ENCODE measurements at places on chromosomes 1 and 21.

DNA sequence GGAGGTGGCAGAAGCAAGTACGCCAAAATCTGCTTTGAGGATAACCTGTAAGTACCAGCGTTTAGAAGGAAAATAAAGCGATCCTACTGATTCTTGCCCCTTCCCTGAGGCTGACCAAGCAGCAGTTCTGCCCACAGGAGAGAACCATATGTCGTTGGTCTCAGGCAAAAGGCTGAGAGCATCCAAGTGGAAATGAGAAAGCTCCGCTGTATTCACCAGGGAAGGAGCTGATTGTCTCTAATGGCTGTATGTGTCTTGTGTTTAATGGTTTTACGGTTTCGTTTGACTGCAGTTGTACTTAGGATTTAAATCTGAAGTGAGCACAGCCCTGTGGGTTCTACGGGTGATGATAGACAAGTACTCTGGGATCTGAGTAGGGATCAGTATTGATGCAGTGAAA is 21.9 kb downstream of the FAM3B start:
- DNase-seq = no peak

GRCh38 chr1:246274186-246274585 is 232.9 kb downstream of the SMYD3 start:
- no peak for DNase-seq

DNA sequence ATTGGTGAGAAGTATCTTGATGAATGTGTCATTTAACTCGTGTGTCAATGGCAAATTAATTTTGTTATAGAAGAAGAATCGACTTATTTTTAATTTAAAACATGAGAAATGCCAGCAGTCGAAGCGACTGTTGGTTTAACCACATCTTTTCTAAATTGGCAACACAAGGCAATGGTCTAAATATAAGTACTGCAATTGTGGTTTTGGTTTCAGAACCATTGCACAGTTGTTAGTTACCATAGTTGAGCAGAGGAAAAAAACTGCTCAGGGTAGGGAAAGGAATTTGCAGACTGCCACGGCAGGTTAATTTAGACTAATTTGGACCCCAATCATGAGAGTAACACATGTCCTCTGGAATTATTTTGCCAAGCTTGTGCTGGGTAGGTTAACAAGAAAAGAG is 185.6 kb upstream of the RUNX1 start:
- DNase-seq = no peak

- no peak for DNase-seq
Observed at GRCh38 chr21:43597052-43597451, 62.2 kb downstream of the HSF2BP start.

DNA sequence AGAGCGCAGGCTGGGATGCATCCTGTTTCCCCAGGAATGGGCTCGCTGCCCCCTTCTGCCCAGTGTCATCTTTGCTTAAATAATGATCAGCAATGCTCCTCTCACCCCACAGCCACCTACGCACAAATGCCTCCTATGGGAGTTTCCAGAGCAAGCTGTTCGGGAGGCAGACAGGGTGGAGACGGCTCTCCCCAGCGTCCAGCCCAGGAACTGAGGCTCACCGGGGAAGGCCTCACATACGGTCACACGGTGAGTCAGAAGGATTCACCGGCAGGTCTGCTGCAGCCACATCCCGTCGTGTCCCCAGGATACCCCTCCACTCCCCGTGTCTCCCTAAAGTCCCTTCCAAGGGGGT is 40.3 kb upstream of the RUNX3 start:
- no peak for DNase-seq

DNA sequence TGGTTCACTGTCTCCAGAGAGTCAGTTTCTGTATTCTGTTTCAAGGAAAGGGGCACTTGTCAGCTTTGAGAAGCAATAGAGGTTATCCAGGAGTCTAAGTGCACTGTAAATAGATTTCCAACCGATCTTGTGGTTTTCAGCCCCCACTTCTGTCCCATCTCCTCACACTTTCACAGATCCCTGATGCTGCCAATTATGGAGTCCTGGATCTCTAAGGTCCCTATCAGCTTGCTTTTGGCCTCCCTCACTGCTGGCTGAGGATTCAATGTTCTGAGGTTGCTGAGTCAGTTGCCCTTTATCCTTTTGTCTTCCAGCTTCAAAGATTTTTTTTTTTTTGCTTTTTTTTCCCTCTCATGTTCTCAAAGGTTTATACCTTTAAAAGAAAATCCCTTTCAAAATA is 98.4 kb downstream of the DIRAS3 start:
- no peak for DNase-seq

- DNase-seq = no peak
Observed at GRCh38 chr1:78385744-78386462, 104.9 kb upstream of the PTGFR start.

DNA sequence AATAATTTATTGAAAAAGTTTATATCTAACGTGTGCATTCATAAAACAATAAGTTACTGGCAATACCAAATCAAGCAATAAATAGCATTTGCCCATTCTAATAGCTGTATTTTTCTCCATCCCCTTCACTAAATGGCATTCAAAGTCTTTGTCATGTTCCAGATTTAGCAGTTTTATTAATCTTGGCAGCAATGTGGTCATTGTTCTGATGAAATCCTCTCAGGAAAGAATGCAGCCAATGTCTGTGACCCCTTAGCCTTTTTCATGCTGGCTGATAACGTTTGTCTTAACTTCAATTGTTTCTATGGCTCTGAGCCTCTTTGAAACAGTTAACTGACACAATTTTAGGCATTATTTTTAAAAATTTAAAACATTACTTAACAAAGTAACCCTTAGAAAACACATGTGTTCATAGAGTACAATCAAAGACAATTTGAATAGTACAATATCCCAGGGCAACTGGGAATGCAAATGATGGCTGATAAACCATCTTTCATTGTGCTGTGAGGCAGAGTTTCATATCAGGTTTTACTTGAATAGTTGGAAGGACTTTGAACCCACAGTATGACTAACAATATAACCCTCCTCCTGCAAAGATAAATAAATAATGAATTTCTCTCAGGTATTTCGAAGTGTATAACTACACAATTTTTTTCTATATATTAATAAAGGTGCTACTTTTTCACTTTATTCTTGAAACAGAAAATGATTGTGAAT is 217.5 kb downstream of the LRRIQ3 start:
- no peak for DNase-seq

DNA sequence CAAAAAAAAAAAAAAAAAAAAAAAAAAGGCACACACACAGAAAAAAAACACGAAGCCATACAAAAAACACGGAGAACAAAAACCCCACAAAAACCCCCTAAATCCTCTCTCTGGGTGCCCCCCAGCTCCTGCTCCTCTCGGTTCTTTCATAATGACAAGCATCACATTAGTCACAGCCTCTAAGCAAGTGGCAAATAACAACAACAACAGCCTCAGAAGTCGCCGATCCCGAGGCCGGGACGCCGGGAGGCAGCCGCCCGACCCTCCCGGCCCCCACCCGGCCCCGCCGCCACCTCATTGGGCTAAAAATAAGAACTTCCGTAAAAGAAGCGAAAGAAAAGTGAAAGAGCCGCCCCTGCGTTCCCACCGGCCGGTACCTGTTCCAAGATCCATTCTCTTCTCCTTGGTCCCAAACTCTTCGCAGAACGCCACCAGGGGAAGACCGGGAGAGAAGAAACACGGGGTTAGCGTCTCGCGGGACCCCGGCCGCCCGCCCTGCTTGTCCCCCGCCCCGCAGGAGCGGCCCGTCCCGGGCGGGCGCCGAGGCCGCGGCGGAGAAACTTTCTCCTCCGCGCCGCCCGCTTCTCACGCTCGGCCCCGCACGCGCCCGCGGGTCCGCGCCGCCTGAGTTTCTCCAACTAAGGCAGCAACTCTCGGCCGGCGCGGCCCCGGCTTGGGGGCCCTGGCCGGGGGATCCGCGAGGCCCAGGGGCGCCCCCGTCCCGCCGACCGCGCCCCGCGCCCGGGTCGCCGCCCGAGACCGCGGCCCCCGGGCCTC is 102.8 kb downstream of the CASZ1 start:
- peak; percentile 42 for DNase-seq

DNA sequence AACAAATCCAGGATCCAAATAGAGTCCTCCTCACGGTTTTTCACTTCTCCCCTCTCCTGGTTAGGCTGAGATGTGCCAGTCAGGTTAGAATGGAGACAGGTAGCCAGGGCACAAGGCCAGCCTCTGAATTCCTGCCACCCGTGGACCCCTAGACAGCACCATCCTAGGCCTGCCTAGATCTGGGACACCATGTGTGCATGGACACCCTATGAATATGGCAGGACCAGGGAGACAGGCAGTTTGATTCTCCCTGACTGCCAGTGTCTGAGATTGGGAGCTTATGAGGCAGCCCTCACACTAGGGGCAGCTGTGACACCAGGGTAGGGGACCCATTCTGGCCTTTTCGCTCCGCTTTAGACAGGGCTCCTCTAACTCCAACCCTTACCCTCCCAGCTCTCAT is 7.5 kb downstream of the AVPR1B start:
- DNase-seq = no peak

DNA sequence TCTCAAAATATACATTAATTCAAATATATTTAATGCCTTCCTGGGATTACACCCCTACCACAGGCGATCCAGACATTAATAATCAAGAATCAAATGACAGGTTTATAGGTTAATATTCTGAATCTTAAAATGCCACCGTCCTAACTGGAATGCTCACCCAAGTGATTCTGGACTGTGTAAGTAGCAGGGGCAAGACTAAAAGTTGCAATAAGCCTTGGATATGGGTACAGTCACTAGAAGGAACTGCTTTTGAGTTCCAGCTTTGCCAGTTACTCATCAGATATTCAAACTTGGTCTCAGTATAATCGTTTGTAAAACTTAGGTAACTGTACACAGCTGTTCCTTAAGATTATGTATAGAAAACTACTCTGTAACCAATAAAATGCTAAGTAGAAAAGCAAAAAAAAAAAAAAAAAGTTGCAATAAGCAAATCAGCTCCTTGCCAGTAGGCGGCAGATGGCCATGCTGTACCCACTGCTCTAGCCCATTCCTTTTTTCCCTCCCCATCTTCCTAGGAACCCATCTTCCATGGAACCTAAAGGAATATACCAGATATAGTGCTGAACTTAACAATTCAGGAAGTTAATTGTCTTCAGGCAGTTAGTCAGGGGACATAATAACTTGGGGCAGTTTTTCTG is 10.5 kb downstream of the RO60 start:
- DNase-seq = no peak

DNA sequence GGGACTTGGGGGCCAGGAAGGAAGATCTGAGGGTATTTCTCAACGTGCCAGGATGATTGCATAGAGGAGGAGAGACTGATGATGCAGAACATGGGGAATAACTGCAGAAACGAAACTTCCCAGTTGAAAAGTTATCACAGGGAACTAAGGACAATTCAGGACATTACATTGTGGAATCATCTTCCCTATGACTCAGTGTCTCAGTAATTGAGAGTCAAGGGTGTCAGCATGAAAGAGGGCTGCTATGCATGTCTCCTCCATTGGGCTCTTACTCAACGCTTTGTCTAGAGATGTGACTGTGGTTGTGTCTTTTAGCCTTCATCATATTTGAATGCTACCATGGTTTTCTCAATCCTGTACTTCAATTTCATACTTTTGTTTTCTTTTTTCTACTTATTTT is 48.9 kb upstream of the PTGFR start:
- DNase-seq = no peak

GRCh38 chr1:26375081-26375480 is 2.5 kb upstream of the ZNF683 start:
- DNase-seq = no peak

DNA sequence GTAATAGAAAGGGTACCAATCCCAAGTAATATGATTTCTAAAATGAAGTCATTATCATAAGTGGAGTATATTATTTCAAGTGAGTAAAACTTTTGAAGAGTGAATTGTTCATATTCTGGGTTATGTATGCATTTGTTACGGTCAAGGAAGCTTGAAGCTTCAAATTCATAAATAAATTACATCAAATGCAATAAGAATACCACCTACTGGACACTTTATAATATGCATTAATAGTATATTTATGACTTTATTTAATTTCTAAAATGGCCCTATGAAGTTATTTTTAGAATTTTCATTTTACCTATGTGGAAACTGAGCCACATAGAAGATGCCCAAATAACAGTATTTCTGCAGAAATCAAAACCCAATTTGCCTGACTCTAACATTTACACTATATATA is 260.6 kb downstream of the SMYD3 start:
- DNase-seq = no peak

DNA sequence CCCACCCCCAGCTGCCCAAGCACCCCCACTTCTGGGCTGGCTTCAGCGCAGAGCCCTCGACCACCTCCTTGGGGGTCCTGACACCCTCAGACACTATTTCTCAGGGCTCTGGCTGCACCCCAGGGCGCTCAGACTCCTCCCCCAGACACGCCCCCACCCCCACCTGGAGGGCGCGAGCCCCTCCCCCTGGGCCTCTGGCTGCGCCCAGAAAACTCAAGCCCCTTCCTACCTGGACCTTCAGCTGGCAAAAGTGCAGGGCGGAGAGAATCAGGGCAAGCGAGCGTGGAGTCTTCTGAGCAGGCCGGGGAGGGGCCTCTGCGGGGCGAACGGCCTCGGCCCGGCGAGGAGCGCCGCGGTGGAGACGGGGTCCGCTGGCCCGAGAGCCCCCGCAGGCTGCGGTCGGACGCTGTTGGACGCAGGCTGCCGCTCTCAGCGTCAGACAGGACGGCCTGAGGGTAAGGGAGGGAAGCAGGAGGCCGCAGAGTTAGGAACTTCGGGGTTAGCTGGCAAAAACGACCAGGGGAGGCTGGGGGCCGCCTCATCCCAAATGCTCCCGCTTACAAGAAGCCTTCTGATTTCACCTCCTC is 17.4 kb upstream of the NBPF1 start:
- no peak for DNase-seq

- DNase-seq = no peak
Observed at GRCh38 chr21:32325706-32326105, 27.1 kb downstream of the MRAP start.

DNA sequence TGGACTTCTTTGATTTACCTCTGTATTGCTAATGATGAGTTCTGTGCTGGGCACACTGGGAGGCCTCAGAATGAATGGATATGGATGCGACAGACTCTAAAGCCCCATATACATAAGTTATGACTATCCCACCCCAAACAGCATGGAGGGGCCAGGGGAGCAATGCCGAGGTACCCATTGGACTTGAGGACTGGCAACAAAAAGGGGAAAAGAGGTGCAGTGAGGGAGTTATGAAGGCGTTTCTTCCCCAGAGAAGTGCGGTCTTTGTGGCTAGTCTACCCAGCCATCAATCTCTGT is 15.2 kb upstream of the CDCA8 start:
- DNase-seq = no peak

- no peak for DNase-seq
Observed at GRCh38 chr1:147719029-147719698, 41.2 kb downstream of the GJA5 start.

GRCh38 chr1:205716371-205717132 is 33.4 kb downstream of the NUCKS1 start:
- DNase-seq = no peak

DNA sequence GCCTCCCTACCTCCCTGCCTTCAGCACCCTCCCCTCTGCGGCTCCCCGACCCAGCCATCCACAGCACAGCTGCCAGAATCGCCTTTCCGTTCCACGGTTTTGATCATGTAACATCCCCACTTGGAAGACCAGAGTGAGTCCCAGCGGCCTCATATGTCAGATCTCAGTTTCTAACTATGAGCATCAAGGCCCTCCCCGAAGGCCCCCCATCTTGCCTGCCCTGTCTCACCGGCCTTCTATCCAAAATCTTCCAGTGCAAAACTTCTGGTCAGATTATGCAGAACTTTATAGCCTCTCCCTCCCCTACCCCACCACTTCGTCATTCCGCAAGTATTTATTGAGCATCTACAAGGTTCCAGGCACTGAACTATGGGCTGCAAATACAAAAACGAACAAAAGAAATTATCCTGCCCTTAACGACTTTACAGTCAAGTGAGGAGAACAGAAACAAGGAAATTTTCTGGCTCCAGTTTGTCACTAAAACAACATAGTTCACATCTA is 20.3 kb upstream of the LMX1A start:
- DNase-seq = no peak
